ENCODE measurements at places on chromosomes 6 and 20.

- no peak for DNase-seq
These were observed 242.7 kb downstream of the CLIC5 start for GRCh38 chr6:45772886-45773495.

- no peak for DNase-seq
These were observed 26.4 kb upstream of the SIRPA start for GRCh38 chr20:1868856-1869255.

DNA sequence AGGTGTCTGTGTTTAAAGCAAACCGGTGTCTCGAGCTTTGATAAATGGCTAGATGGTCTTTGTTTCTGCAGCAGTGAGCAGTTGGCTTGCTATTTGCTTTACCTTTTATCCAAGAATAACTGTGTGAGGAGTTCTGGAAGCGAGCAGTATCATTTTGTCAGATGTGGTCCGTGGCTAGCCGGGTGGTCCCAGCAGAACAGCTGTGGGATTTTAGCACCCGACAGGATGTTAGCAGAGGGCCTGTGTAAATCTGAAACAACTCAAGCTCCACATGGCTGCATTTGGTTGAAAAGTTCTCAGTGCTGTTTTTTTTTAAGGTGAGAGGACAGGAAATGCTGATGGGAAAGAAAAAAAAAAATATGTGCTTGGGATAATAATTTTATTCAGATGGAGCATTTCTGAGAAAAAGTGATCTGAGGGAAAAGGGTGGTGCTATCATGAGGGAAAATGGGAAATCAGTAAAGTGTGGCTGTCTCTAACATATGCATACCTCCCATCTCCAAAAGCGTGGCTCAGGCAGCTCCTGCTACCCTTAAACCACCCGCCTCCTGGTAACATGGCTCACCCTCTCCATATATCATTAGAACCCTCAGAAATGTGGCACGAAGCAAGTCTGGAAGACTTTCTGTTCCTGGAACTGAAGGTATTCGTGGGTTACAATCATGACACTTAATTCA is 215.4 kb downstream of the TSHZ2 start:
- no peak for DNase-seq

DNA sequence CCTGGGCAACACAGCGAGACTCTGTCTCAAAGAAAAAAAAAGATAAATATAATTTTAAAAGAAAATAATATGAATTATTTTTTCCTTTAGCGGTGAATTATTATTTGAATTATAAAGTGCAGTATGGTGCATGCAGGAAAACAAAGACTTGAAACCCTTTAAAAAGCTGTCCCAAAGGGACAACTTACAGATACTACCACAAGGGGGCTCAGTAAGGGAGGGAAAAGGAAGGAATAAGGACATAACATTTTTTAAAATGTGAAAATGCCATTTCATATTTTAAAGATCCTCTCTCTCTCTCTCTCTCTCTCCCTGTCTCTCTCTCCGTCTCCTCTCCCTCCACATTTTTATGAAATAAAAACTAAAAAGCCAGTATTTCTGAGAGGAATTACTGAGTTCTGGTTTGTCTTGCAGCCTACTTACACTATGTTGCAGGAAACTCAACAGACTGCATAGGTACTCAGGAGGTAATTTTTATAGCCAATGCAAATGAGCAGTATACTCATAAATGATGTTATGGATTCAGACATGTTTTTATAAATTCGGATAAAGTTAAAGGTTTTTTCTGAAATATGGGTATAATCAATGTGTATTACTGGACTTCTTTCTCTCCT is 455.0 kb upstream of the GJE1 start:
- peak; percentile 33 for DNase-seq

- no peak for DNase-seq
These were observed 90.8 kb upstream of the QKI start for GRCh38 chr6:163323705-163324104.

Measured in CD4-positive, alpha-beta T cell treated with Interleukin-15 for 4 hours (primary cell).